GM04504 (cell line): ENCODE measurements at places on chromosomes 16 and 17.

- no peak for DNase-seq
Measured at GRCh38 chr16:81546781-81547180, 102.2 kb downstream of the CMIP start.

GRCh38 chr17:74750327-74751069 is 2.1 kb downstream of the NHERF1 start:
- DNase-seq, result no peak

- no peak for DNase-seq
Measured at GRCh38 chr17:48162306-48162934, 54.9 kb downstream of the SNX11 start.

- DNase-seq, result no peak
Measured at GRCh38 chr17:64426596-64426995, 22.3 kb upstream of the MILR1 start.

GRCh38 chr17:48246612-48247011 is 139.0 kb downstream of the SNX11 start:
- no peak for DNase-seq

DNA sequence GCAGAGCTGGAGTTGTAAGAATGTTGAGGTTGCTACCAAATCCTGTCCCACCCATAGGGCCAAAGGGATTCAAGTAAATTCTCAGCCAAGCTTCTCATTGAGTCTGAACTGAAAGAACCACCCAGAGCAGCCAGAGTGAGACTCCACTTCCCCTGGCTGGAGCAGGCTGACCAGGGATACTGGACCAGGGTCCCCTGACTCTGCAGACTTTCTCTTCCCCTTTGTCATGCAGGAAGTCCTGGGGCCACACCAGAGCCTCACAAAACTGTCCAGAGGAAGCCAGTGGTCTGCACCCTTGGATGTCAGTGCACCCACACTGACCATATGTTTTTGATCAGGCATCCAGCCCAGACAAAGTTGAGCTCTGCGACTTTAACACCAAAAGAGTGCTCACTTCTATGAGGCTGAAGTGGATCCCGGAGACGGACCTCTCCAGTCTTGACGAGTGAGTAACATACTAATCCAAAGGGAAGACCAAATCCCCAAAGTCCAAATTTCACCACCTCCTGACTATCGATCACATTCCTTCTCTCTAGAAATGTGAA is 4.1 kb downstream of the NXN start:
- no peak for DNase-seq
